Stimulated activated CD8-positive, alpha-beta memory T cell treated with anti-CD3 and anti-CD28 coated beads, Interleukin-7, amount 100 ng/mL, for 24 hours (primary cell): ENCODE measurements at places on chromosomes 12 and 14.

- no peak for DNase-seq
These were observed 162.6 kb upstream of the HIF1A start for GRCh38 chr14:61532763-61533162.

DNA sequence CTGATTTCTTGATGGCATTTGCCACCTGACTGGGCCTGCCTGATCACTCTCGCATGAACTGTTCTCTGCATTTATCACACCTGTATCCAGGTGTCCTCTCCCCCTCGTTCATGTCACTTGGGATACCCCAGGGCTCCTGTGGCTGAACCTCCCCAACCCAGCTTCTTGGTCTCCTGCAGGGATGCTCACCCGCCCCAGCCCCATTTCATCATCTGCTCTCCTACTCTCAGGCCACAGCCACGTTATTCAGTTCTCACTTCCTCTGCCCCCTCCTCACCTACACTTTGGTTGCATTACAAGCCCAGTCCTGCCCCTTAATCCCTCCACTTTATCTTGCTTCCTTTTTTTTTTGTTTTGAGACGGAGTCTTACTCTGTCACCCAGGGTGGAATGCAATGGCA, 35.5 kb downstream of the TMBIM6 start:
- DNase-seq = no peak

DNA sequence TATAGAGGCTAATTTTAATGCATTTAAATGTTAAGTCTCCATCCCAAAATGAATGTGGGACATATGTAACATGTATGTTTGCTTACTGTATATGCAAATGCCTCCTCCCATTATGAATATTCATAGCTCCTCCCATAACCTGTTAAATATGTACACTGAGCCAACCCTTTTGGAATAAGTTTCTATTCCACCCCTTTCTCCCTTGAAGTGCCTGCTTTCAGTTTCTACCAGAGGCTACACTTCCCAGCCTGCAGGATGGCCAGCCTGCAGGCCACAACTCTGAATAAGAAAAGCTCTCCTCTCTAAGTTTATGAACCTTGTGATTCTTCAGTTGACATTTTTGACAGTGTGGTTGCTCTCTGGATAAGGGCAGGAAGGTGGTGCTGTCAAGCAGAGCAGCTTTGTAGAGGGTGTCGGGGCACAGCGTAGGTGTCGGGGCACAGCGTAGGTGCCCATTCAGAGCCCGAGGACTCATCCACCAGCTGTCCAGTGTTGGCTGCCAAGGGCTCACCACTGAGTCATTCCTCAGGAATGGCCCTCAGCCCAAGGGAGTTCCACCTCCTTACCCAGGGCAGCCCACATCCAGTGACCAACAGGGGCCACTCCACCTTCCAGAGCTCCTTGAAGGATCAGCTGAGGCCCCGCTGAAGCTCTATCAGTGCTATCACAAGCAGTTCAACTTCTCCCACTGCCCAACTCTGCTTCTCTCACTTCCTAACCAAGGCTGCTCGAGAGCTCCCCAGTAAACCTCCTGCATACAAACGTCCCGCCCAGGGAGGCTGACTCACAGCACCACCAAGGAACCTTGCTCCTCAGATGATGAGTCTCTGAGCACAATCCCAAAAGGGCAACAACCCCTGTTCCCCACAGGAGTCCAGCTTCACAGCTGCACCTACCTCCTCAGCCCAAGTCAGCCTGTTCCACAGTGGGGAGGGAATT, 31.4 kb downstream of the VWF start:
- no peak for DNase-seq

DNA sequence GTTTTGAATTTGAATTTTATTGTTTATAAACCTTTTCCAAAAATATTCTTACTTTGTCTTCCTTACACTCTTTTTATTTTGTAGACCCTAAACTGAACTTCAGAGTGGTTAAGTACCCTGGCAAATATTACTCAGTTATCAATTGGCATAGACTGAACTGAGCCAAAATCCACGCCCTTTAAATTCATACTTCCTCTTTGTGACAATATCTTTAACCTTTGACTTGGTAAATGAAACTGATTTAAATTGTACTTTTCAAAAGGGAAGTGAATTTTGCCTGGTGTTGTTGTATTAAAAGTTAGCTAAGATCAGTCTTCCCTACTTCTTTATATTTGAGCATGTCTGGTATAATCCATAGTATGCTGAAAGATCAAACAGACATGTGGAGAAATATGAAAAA, 184.3 kb upstream of the USP15 start:
- DNase-seq = no peak

DNA sequence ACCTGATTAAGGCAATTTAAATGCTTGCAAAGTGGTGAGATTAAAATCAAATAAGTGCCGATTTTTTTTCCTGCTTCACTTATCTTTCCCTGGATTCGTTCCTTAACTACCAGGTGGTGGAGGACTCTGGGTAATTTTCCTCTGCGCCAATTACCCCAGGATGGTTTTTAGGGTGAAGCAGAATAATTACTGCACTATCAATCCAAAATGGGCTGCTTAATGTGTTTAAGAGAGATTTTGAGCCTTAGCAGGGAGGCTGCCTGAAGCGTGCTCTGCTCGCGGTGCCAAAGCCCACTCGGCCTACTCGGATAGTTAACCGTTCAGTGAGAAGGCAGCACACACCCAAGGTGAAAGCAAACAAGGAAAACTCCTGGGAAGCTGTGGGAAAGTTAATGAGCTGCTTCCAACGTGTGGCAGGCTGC, 274.9 kb upstream of the LMO3 start:
- DNase-seq = no peak
